ENCODE measurements at places on chromosomes 11 and 22. TPM values are rescaled to one million over a fixed set of nuclear protein-coding genes. Genes with fewer than 3 reads are reported as not detected.

C22orf31 gene
- not detected for total RNA-seq

SAA1 gene
- not detected for total RNA-seq

DNA sequence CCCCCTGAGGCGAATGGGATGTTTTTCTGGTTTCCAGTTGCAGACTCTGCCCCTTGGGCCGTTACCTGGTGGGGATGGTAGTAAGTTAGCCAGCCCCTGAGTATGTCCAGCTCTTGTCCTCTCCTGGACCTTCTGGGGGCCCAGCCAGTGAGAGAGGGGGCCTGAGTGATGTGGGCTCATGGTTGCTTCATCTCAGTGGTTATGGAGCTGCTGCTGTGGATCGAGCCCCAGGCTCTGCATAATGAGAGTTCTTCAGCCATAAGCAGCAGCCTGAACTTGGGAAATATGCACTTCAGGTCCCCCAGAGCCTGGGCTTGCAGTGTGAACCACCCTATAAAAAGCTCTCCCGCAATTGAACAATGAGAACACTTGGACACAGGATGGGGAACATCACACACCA, 5.9 kb downstream of the TMPRSS13 start:
- no peak for DNase-seq

DNA sequence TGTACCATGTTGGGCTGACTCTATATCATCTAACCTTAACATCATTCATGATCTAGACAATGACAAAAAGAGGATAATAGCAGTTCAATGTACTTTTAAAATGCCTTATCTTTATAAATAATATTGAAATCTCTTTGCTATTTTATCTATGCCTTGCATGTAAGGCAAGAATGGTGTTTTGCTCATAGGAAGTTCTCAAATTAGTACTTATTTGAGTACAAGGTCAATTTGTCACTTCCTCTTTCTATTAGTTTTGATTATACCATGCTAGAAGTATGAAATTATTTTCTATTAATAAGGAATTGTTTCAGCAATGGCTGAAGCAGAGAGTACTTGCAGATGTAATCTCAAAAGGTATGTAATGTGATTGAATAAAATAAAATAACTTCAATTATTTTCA, 1285.4 kb upstream of the TENM4 start:
- DNase-seq, result no peak

DNA sequence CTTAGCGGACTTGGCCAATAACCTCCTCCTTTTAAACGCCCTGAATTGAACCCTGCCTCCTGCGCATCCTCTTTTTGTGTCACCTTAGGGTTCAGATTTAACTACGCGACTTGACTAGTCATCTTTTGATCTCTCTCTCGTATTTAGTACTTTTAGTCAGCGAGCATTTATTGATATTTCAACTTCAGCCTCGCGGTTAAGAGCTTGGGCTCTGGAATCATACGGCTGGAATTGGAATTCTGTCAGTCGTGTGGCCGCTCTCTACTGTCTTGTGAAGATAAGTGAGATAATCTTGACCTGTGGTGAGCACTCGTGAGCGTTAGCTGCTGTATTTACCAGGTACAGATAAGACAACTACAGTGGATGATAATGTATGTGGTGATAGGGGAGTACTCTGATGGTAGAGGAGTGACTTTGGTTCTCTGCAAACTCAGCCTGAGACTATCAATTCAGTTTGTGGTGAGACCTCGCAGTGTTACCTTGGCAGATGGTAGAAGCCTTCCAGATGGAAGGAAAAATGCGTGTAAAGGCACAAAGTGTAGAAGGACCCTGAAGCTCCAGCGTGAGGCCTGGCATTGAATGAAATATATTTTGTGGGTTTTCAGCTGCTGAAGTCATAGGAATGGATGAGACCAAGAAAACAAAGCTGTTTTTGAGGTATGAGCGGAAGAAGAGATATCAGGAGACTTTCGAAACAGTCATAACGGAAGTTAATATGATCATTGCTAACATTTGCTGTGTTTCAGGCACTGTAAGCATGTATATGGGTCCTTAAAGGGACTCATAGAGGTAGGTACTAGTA, 682 bp downstream of the ATM start:
- DNase-seq, result no peak

DNA sequence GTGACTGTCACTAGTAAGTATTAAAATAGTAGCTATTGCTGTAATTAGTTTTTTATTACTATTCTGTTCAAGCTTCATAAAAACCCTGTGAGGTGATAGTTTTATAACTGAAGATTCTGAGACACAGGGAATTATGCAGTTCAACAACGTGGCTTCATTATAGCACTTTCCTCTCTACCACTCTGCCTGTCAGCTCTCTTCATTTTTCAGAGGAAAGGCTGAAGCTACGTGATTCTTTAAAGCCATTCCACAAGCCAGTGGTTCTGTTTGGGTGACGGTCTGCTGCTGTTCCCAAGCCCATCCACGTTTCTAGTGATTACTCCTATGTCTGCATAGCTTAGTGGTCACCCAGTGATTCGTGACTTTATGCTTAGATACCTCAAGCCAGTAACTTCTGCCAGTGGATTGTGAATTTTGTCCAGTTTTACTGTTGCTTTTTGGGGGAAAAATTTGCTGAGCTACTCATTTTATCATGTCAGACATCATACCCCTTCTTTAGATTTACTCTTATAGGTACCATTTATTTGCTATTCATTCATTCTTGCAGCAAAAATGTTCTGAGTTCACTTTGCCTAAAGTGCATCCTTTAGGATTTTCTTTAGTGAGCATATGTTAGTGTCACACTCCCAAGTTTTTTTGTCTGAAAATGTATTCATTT, 59.8 kb downstream of the UVRAG start:
- DNase-seq, result no peak

LSP1 gene
- total RNA-seq, result 86.8 TPM

DNA sequence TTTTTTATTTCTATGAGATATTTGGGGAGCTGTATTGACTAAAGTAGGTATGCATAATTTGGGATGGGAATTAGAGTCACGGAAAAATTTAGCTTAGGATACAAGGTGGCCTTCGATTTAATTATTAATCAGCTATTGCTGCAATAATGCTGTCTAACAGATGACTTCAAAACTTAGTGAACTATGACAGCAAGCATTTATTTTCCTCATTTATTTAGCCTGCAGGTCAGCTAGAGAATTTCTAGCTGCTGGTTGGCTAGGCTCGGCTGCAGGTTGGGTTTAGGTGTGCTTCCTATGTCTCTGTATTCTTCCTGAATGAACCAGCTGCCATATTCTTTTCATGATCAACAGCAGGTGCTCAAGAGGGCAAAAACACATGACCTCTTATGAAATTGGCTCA, 181.8 kb upstream of the RAG2 start:
- DNase-seq, result no peak

FXYD6 gene
- 24.7 TPM for total RNA-seq

DNA sequence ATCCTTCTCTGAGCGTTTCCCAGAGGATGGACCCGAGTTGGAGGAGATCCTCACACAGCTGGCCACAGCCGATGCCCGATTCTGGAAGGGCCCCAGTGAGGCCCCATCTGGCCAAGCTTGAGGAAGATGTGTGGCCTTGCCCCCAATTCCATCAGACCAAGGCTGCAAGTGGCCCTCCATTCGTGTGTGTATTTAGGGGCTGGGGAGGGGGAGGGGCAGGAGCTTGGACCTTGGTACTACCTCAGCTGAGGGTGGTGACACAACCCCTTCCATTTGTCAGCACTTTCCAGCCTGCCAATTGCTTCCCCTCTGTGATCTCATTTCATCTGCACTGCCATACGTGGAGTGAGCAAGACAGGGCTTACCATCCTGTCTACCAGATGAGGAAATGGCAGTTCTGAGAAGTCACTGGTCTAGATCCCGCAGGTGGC, 1.3 kb upstream of the BBS1 start:
- DNase-seq, result no peak

DNA sequence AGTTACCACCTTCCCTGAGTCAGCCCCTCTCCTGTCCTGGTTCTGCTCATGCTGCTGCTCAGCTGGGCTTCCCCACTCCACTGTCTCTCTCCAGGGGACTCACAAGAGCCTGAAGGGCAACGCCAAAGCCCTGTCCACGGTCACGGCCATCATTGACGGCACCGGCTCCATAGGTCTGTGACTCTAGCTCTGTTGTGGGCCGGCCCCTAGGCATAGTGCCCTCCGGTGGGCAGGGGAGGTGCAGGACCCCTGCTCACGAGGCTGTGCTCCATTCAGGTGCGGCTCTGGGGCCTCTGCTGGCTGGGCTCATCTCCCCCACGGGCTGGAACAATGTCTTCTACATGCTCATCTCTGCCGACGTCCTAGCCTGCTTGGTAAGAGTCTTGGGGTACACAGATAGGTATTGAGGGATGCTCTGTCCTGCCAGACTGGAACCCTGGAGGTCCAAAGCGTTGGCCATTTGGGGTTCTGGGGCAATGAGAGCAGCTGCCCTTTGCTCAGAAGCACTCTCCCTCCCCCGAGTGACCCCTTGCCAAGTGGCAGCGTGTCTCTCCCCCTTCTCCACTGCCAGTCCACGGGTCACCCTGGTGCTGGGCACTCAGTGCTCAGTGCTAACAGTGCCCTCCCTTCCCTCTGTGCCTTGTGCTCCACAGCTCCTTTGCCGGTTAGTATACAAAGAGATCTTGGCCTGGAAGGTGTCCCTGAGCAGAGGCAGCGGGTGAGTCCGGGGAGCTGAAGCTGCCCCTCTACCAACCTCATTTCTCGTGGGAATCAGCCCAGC, 22.4 kb downstream of the SLC37A2 start:
- no peak for DNase-seq

DNA sequence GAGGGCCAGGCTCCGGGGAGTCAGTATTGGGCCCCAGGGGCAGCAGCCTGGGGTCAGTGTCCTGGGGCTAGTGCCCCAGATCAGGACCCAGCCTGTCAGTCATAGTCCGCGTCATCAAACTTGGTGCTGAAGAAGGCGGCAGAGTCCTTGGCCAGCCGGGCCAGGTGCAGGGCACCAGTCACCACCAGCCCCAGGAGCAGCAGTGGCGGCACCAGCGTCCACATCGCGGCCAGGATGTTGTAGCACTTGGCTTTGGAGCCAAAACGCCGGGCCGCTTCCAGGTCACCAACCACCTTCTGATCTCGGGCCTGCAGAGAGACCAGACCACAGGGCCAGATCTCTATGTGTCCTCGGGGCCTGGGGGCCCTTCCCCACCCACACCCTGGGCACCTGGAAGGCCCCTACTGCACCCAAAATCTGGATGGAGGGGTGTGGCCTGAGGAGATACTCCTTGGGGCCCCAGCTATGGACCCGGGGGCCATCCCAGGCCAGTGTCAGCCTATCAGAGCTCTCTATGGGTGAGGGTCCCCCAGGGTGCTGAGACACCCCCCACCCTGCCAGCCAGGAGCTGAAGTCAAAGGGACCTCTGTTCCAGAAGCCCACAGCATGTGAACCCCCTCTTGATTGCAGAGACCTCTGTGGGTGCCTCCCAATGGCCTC, 790 bp downstream of the IFITM5 start:
- DNase-seq, result peak; percentile 14

SLC6A5 gene
- not detected for total RNA-seq

DNA sequence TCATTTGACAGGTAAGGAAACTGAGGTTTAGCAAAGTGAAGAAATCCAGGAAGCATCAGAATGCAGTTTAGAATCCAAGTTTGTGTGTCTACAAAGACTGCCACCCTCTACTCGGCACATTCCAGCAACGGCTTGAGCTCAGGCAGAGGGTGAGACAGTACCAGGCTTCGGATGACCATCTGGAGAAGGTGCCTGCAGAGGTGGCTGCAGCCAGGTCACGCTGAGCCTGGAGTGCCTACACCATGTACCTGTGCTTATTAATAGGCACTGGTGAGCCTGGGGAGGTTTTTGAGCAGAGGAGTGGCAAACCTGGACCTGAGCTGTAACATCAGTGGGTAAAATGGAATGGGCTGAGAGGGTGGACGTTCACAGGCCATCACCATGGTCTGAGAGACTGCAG, 4.7 kb downstream of the FXYD6 start:
- DNase-seq, result no peak

GRCh38 chr22:39013942-39014722, at the start of gene APOBEC3C:
APOBEC3C (plus strand) TSS chr22:39014257; CDS start chr22:39014363, 106 bp downstream.
- DNase-seq, result peak; percentile 78

DNA sequence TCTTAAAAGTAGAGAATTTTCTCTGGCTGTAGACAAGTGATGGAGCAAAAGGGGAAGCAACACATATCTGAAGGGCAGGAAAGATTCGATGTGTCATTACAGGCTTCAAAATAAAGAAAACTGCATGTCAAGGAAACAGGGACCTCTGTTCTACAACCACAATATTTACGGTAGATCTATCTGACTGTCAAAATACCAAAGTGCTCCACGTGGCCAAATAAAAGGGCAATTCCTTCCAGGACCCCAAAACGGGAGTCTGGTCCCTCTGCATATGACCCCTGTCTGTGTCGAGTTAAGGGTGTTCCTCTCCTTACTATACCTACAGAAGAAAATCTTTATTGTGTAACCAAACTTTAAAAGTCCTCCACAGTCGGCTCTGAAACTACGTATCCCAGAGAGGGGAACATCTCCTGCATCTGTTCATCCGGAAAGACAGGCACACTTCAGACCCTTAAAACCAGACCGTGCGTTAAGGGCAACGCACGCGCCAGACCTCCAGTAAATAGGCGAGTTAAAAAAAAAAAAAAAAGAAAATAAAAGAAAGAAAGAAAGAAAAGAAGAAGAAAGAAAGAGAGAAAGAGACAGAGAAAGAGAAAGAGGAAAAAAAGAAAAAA, 756 bp downstream of the CLNS1A start:
- DNase-seq, result no peak

RCOR2 gene
- total RNA-seq, result 4.6 TPM

GRCh38 chr11:43285826-43286225, 26.0 kb upstream of the API5 start:
- DNase-seq, result no peak

SLC25A18 gene
- 10.2 TPM for total RNA-seq
